Hair follicular keratinocyte (primary cell): ENCODE measurements at places on chromosomes 11 and 22. TPM values are rescaled to one million over a fixed set of nuclear protein-coding genes. Genes with fewer than 3 reads are reported as not detected.

The MYEOV gene
- not detected in 2 replicates for total RNA-seq

The LRRN4CL gene
- total RNA-seq, result 0.08 TPM in 2 replicates

The ISX gene
- total RNA-seq, result not detected in 2 replicates

The SLC15A3 gene
- total RNA-seq, result 0.78 and 3.2 TPM in 2 replicates

The AMPD3 gene
- total RNA-seq, result 5.7 and 13.4 TPM in 2 replicates

The SIAE gene
- total RNA-seq, result 9.6 and 10.1 TPM in 2 replicates

The GP1BB gene
- total RNA-seq, result 2.8 and 2.9 TPM in 2 replicates
